ENCODE measurements at places on chromosomes 1 and 21.

GRCh38 chr1:14143777-14144176 lies 443.8 kb downstream of the PRDM2 start:
- DNase-seq: no peak

GRCh38 chr21:32994305-32994704 lies 31.4 kb upstream of the OLIG2 start:
- no peak for DNase-seq

- DNase-seq: no peak
Observed at GRCh38 chr1:68777851-68778250, 281.0 kb upstream of the DEPDC1 start.

DNA sequence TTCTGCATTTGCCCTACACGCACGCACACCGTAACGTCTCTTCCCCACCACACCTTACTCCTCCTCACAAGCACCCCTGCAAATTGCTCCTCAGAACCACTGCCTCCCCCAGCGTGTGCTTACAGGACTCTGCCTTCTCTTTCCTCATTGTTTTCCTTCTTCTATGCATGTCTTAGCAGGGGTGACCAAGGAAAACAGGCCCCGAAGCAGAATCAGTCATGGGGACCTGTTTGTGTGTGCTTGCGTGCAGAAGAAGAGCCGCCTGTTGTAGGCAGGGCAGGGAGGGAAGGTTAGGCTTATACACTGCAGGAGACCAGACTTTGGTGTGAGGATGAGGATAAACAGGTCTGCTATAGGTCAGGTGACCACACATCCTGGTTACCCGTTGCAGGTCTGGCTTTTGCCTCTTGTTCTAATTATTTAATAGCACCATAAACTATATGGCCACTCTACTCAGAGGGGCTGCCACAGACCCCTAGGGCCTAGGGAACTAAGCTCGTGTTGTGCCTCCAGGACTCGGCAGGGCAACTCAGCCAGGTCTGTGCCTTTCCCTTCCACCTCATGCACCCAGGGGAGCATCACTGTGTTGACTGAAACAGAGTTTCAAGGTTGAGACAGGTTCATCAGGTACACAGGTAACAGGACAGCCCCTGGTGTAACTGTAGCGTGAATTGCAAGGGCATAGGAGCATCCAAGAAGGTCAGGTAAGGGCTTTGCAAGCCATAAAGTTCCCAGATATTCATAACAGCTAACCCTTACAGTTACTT lies 60.8 kb upstream of the EPS8L3 start:
- DNase-seq: no peak

DNA sequence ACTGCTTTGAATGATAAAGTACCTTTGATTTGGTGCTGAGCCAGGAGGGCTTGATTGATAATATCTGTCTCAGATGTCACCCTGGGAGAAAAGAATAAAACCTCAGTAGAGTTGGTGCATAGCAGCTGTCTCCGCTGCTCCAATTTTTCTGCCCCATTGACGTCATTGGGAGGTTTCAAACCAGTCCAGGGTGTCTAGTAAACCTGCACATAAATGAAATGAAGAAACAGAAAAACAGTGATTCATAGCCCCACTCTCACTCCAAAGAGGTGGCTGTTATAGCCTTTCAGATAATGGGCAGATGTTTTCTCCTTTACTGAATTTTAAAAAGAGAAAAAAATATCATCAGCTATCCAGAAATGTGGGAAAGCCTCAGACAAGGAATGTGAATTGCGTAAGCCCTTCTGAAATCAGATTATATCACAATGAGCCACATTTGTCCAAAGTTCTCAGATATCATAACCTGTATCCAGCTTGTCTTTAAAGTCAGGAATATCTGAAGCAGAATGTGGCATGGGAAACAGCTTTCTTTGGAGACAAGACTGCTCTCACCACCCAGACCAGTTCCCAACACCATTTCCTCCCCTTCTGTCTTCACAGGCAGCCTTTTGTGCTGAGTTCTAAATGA lies 351.3 kb upstream of the SGIP1 start:
- DNase-seq: peak; percentile 16

- DNase-seq: no peak
Observed at GRCh38 chr1:76186554-76187170, 112.1 kb downstream of the ST6GALNAC3 start.

- DNase-seq: no peak
Observed at GRCh38 chr1:119987686-119988085, 81.8 kb downstream of the NOTCH2 start.

GRCh38 chr1:2828586-2829250 lies 27.2 kb upstream of the TTC34 start:
- DNase-seq: no peak

GRCh38 chr1:197415221-197415620 lies 147.2 kb downstream of the CRB1 start:
- no peak for DNase-seq
